Esophagus squamous epithelium (tissue), 5 donors: ENCODE measurements at places on chromosomes 4 and X.

GRCh38 chrX:38774249-38774648, 27.0 kb upstream of the MID1IP1 start:
- DNase-seq: no peak
- no peaks in the 10 kb centered on the region for H3K27me3 ChIP-seq
- H3K4me3 ChIP-seq: no peak overlapping the region

DNA sequence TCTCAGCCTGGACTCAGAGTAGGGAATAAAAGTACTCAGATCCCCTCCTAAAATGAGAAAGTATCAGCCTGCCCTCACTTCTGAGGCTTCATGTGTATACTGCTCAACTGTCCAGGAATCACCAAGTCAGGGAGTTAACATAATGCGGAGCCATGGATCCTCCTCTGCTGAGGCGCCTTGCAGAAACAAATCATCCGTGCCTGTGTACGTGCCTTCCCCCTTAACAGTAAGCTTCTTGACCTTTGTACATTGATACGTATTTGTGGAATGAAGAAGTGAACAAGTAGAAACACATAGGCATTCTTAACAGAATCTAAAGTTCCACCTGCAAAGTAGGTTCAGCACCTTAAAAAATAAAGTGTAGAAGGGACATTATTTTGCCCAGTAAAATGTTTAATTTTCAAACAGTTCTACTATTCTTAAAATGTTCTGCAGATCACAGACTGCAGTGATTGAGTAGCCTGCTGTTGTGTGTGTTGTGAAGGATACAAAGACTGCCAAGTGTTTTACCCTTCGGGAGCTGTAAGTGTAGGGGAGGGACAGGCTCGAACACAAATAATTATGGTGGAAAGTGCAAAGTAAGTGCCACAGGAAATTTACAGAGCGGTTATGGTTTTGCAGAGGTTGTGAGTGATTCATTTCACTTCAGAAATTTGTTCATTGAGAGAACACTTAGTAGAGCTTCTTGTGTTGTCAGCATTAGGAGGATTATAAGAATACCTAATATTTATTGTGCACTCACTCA, 61.9 kb downstream of the ARHGAP10 start:
- no peak overlapping the region for H3K4me3 ChIP-seq
- no peak for DNase-seq
- no peaks in the 10 kb centered on the region for H3K36me3 ChIP-seq
- no peaks in the 10 kb centered on the region for H3K27me3 ChIP-seq
- peak overlapping the region; percentile 50 for H3K27ac ChIP-seq
- H3K4me1 ChIP-seq: peaks cover 12% of the 10 kb centered on the region

DNA sequence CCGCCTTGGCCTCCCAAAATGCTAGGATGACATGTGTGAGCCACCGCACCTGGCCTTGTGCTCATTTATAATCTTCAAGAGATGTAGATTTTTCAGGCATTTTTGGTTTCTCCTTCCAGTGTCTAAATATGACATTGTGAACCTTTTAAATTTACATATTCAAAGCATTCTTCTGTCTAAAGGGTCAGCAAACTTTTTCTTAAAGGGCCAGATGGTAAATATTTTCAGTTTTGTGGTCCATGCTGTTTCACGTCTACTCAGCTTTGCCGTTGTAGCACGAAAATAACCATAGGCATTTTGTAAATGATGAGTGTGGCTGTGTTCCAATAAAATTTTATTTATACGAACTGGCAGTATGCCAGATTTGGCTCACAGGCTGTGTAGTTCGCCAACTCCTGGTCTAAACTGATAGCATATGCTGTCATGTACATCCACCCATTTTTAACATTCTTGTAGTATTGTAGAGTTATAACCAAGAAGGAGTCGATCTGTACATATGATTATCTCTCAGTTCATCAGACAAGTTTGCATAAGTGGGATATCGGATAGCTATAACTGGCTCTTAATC, 12.7 kb upstream of the GCNA start:
- peaks cover 98% of the 10 kb centered on the region for H3K36me3 ChIP-seq
- H3K27me3 ChIP-seq: no peaks in the 10 kb centered on the region
- DNase-seq: no peak
- no peaks in the 10 kb centered on the region for H3K4me1 ChIP-seq

DNA sequence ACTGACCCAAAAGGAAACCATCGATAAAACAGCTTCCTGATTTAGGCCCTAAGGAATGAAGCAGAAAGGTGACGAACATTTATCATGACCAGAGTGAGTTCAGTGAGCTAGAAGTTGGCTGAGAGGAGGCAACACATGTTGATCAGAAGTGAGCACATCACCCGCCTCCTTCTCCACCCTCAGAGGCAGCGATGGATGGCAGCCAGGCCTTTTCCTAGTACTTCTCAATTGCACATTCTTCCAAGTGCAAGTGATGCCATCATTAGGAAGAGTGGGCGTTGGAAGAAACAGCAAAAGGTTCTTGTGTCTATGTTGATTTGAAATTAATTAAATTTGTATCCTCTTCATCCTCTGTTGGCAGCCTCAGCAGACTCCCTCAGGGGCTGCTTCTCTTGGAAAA, 51.7 kb downstream of the TMEM154 start:
- no peak for DNase-seq
- no peak overlapping the region for H3K4me3 ChIP-seq
- H3K36me3 ChIP-seq: no peaks in the 10 kb centered on the region
- no peaks in the 10 kb centered on the region for H3K27me3 ChIP-seq
- H3K27ac ChIP-seq: no peak overlapping the region

DNA sequence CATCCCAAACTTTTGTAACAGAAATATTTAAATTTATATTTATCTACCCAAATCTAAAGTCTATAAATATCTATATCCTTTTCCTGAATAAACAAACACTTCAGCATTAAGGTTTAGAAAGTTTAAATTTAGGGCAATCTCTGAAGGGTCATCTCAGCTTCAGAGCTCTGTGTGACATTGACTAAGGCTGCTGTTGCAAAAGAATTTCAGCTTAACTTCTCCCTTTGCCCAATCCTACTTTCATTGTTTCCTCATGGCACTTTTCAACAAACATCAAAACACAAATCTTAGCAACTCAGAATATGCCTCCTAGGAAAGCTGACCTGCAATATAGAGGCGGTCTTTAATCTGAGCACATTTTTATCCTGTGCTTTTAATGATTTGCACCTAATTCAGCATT, 79.7 kb upstream of the BANK1 start:
- DNase-seq: no peak
- H3K4me3 ChIP-seq: no peak overlapping the region
- no peaks in the 10 kb centered on the region for H3K4me1 ChIP-seq
- no peak overlapping the region for H3K27ac ChIP-seq
- H3K36me3 ChIP-seq: no peaks in the 10 kb centered on the region

DNA sequence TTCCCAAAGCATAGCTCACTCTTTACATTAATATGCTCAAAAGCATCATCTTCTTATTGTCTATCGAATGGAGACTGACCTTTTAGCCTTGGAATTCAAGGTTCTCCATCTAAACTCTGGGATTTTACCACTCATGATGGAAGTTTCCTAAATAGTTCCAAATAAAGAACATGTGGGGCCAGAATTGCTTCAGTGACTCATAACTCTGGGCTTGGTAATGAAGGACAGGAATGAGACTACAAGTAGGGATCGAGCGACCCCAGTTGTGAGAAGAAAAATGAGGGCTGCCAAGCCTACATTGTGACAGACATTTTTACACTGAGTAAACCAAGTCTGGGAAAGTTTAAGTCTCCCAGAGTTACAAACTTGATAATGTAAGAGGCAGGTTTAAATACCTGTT, 269.9 kb downstream of the CBLL2 start:
- no peaks in the 10 kb centered on the region for H3K27me3 ChIP-seq
- H3K27ac ChIP-seq: no peak overlapping the region
- no peak for DNase-seq
- H3K36me3 ChIP-seq: no peaks in the 10 kb centered on the region

- peaks cover 7% of the 10 kb centered on the region for H3K4me1 ChIP-seq
- H3K27me3 ChIP-seq: no peaks in the 10 kb centered on the region
- H3K27ac ChIP-seq: no peak overlapping the region
- H3K36me3 ChIP-seq: no peaks in the 10 kb centered on the region
- H3K4me3 ChIP-seq: no peak overlapping the region
- DNase-seq: no peak
These were observed 1.2 kb upstream of the TMEM47 start for GRCh38 chrX:34658326-34658725.
